ENCODE measurements at places on chromosomes 1 and 21.
A peak's percentile ranks its signal among the peaks of the same experiment; 100 is the strongest.

GRCh38 chr1:22975694-22976093 lies 3.0 kb upstream of the LACTBL1 start:
- ATAC-seq, result no peak

- no peak for ATAC-seq
Measured at GRCh38 chr1:155175927-155176371, 2.3 kb downstream of the TRIM46 start.

DNA sequence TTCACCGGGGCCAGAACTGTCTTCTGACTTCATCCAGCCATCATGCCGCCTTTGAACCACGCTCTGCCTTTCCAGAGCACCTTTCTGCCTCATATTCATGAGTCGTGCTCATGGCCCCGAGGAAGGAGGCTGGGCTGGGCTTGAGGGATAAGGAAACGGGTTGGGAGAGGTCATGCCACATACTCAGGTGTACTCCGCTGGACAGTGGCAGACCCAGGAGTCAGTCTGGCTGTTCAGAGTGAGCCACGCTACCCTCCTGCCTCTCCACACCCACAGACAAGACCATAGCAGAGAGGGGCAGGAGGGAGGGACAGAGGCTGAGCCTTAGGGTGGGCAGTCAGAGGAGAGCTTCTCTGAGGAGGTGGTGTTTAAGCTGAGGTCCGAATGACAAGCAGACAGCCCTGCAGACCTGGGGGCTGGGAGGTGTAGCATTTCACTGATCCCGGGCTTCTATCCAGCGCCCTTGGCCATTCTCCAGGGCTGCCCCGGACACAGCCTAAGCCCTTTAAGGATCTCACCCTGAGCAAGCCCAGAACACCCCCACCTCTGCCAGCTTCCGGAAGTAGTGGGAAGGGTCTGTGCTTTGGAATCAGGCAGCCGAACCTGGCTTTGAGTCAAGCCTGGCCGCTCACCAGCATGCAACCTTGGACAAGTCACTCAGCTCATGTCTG lies 102.3 kb downstream of the LACTBL1 start:
- peak; percentile 95 for ATAC-seq

DNA sequence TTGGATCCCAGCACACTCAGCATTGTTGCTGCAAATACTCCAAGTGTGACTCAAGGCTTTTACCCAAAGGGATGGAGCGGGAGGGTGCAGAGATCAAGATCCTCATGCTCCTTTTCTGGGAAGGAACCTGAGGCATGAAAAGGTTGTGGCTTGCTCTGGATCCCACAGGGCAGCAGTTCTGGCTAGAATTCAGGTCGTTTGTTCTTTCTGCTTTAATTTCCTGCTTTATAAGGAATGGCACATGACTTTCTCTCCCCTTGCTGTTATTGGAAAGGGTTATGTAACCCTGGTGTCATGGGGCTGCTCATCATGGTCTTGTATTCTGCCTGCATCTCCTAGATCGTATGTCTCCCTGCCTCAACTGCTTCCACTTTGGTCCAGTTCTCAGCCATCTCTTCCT lies 101.6 kb downstream of the NOS1AP start:
- ATAC-seq, result no peak

DNA sequence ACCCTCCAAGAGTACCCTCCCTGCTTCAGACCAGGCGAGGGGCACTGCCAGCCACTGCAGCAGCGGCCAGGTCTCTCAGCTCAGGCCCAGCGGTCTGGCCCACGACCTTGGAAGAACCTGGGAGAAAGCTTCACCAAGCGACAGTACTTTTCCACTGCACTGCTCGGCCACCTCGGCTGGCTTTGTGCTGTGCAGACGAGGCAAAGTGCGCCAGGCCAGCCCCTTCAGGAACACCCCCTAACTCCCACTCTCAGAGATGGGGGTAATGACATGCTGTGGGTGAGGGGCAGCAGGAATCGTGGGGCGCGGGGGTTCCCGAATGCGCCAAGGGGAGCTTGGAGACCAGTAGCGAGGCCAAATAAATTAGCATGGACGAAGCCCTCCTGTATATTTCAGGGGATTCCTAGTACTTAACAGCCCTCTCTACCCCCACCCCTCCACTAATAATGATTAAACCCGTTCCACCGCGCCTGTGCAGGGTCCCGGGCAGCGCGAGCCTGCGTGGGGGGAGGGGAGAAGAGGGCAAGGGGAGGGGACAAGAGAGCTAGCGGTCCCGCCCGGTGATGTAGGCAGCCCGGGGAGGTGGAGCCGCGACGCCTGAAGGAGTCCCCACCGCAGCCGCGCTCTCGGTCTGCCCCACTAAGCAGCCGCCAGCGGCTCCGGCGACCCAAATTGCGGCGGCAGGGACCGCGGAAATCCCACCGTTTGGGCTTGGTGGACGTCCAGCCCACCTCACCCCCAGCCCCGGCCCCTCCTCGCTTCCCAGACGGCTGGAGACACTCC lies at the start of gene FAM43B:
Gene FAM43B (plus strand): TSS at position 629 of the 783 bp plus-strand sequence. CDS start 401 bp downstream, outside the sequence.
- ATAC-seq, result peak; percentile 61

DNA sequence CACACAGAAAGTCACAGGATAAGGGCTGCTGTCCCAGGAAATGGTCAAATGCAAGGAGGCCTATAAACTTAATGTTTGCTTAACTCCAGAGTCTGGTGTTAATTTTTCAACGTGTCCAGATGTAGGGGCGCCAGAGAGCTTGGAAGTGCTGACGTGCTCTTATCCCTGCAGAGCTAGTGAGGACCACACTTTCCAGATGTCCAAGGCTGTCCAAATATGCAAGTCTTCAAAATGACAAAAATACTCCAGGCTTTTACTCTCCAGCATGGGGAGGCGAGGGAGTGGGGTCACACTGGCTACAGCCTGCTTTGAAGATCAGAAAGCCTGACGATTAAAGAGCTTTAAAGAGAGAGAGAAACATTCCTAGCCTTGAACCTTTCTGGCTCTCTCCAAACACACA lies 57.6 kb downstream of the ABCA4 start:
- peak; percentile 53 for ATAC-seq

Measured in SK-N-SH treated with all-trans-retinoic acid at 6 μM for 48 hours (cell line).